ENCODE measurements at places on chromosomes 3 and 15. TPM values are rescaled to one million over a fixed set of nuclear protein-coding genes. Genes with fewer than 3 reads are reported as not detected.

The GOLGA6L7 gene
- not detected for total RNA-seq

The SCN5A gene
- total RNA-seq = 0.76 TPM

The GOLGA8J gene
- total RNA-seq = 0.12 TPM

The SCN11A gene
- 1.5 TPM for total RNA-seq

The CLK3 gene
- 79.2 TPM for total RNA-seq

The FBXL22 gene
- 9.2 TPM for total RNA-seq

The GP5 gene
- total RNA-seq = 1.6 TPM

The COL8A1 gene
- 13.0 TPM for total RNA-seq

The MAGEL2 gene
- 5.4 TPM for total RNA-seq

The CHRFAM7A gene
- total RNA-seq = 5.0 TPM

The LRTM1 gene
- total RNA-seq = 16.1 TPM

The CHRNB4 gene
- 2.0 TPM for total RNA-seq

The ZNF619 gene
- total RNA-seq = 9.6 TPM

The LMAN1L gene
- total RNA-seq = not detected

The ARGFX gene
- not detected for total RNA-seq

The ALPK3 gene
- 20.2 TPM for total RNA-seq

The RASSF1 gene
- total RNA-seq = 35.8 TPM

The GAP43 gene
- total RNA-seq = 1.1 TPM

The HES1 gene
- total RNA-seq = 91.4 TPM

The GOLGA8M gene
- total RNA-seq = 3.7 TPM

The SI gene
- total RNA-seq = under 0.01 TPM

The RTP3 gene
- not detected for total RNA-seq

The GOLGA8K gene
- total RNA-seq = not detected

The CLCN2 gene
- total RNA-seq = 13.4 TPM

The CDHR4 gene
- total RNA-seq = 0.35 TPM

The AMIGO3 gene
- total RNA-seq = 0.41 TPM

The HGD gene
- total RNA-seq = 38.9 TPM

The FRMD5 gene
- total RNA-seq = 0.82 TPM

The EPHB1 gene
- 6.8 TPM for total RNA-seq

The BNC1 gene
- total RNA-seq = 0.12 TPM

The LRRN1 gene
- 8.3 TPM for total RNA-seq

The SLC15A2 gene
- total RNA-seq = 23.4 TPM

The IL12A gene
- 2.5 TPM for total RNA-seq

The SHC4 gene
- total RNA-seq = 2.0 TPM

The OCA2 gene
- total RNA-seq = 10.6 TPM

The COL6A5 gene
- 0.06 TPM for total RNA-seq

The TF gene
- 4.5 TPM for total RNA-seq

The ACP3 gene
- 79.9 TPM for total RNA-seq

The TLR9 gene
- not detected for total RNA-seq

The UTS2B gene
- 1.2 TPM for total RNA-seq

The SERINC4 gene
- 0.23 TPM for total RNA-seq

All from metanephros (tissue), 2 donors.